Suprapubic skin (tissue), 4 donors: ENCODE measurements at places on chromosomes 11 and 22.

- no peak overlapping the region for H3K27ac ChIP-seq
- H3K4me3 ChIP-seq = no peak overlapping the region
- H3K27me3 ChIP-seq = no peaks in the 10 kb centered on the region
- no peak for DNase-seq
Measured at GRCh38 chr11:27002838-27003237, 8.9 kb downstream of the FIBIN start.

- no peaks in the 10 kb centered on the region for H3K36me3 ChIP-seq
- no peak for DNase-seq
- no peaks in the 10 kb centered on the region for H3K4me1 ChIP-seq
- H3K27me3 ChIP-seq = no peaks in the 10 kb centered on the region
Measured at GRCh38 chr11:86660088-86660487, 12.3 kb downstream of the ME3 start.

DNA sequence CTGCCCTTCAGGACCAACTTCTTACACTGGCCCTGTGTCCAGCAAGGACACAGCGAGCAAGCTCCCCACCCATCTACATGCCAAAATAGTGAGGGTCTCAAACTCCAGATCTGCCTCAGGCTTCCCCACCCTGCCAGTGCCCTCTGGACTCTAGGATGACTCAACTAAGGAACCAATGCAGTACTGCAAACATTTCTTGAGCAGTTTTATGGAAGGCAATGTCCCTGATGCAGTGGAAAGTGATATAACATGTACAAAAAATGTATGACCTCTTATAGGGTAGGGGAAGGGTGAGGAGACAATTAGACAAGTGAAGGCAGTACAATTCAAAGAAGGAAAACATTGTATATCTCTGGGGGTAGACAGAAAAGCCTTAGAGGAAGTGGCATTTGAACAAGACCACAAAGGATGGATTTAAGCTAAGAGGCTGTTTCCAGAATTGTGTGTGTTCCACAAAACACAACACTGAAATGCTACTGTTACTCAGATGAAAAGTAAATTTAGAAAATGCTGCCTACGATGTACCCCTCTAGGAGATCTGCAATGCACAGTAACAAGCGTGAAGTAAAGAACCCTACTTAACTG is 47.3 kb downstream of the RAB30 start:
- peaks cover 54% of the 10 kb centered on the region for H3K4me1 ChIP-seq
- no peak for DNase-seq
- no peak overlapping the region for H3K4me3 ChIP-seq
- no peaks in the 10 kb centered on the region for H3K36me3 ChIP-seq
- H3K27me3 ChIP-seq = no peaks in the 10 kb centered on the region
- H3K27ac ChIP-seq = no peak overlapping the region

- H3K27ac ChIP-seq = no peak overlapping the region
- DNase-seq = no peak
- no peaks in the 10 kb centered on the region for H3K27me3 ChIP-seq
- no peaks in the 10 kb centered on the region for H3K4me1 ChIP-seq
- H3K36me3 ChIP-seq = no peaks in the 10 kb centered on the region
Measured at GRCh38 chr11:87263264-87263838, 225.6 kb downstream of the TMEM135 start.

DNA sequence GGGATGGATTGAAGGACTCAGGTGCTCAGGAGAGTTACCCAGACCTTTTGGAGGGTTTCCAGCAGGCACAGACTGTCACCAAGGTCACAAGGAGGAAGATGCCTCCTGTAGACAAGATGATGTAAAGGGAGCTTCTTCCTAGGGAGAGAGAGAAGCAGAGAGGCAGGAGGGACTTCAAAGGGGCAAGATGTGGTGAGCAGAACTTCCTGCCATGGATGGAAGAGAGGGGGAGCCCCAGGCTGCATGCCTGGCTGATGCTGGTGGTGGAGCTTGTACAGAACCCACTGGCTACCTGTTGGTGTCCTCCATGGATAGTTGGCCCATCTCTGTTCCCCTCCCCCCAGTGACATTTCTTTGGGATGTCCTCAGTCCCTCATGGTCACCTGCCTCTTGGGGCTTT is 4.2 kb downstream of the HEPN1 start:
- H3K27me3 ChIP-seq = peaks cover 5% of the 10 kb centered on the region
- H3K27ac ChIP-seq = no peak overlapping the region
- peaks cover 8% of the 10 kb centered on the region for H3K4me1 ChIP-seq
- DNase-seq = no peak
- no peak overlapping the region for H3K4me3 ChIP-seq

DNA sequence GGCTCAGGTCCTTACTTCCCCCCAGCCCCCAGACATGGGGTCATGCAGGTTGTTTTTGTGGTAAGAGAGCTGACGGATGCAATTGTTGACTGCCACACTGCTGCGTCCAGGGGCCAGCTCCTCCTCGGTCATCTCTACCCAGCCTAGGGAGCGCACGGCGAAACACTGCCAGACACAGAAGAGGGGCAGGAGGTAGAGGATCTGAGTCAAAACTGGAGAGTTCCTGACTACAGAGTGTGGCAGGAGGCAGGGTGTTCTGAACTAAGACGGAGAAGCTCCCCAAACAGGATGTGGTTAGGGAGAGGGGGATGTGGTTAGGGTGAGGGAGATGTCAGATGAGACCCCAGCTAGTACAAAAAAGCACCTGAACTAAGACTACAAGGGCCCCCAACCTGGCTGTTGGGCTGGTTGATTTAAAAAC is 12.3 kb downstream of the SMPD1 start:
- H3K4me1 ChIP-seq = no peaks in the 10 kb centered on the region
- no peak overlapping the region for H3K27ac ChIP-seq
- H3K36me3 ChIP-seq = peaks cover 28% of the 10 kb centered on the region
- no peaks in the 10 kb centered on the region for H3K27me3 ChIP-seq
- no peak overlapping the region for H3K4me3 ChIP-seq
- no peak for DNase-seq

GRCh38 chr11:86115542-86116385 is 46.9 kb upstream of the PICALM start:
- no peak overlapping the region for H3K4me3 ChIP-seq
- DNase-seq = no peak
- H3K4me1 ChIP-seq = peaks cover 9% of the 10 kb centered on the region
- H3K36me3 ChIP-seq = no peaks in the 10 kb centered on the region

DNA sequence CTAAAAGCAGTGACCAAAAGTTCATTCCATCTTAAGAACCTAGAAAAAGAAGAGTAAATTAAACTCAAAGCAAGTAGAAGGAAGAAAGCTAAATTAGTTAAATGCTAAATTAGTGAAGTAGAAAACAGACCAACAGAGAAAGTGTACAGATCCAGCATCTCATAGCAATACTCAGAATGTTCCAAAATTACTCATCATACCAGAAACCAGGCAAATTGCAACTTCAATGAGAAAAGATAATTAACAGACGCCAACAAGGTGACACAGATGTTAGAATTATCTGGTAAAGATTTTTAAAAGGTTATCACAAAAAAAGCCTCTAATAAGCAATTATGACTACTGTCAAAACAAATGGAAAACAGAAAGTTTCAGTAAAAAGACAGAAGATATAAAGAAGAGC is 96.8 kb downstream of the ALX4 start:
- H3K27ac ChIP-seq = no peak overlapping the region
- no peaks in the 10 kb centered on the region for H3K4me1 ChIP-seq
- H3K27me3 ChIP-seq = no peaks in the 10 kb centered on the region

GRCh38 chr11:68064926-68065325 is 26.1 kb downstream of the TCIRG1 start:
- H3K36me3 ChIP-seq = peaks cover 70% of the 10 kb centered on the region
- H3K4me3 ChIP-seq = no peak overlapping the region
- H3K27ac ChIP-seq = no peak overlapping the region
- no peaks in the 10 kb centered on the region for H3K27me3 ChIP-seq

DNA sequence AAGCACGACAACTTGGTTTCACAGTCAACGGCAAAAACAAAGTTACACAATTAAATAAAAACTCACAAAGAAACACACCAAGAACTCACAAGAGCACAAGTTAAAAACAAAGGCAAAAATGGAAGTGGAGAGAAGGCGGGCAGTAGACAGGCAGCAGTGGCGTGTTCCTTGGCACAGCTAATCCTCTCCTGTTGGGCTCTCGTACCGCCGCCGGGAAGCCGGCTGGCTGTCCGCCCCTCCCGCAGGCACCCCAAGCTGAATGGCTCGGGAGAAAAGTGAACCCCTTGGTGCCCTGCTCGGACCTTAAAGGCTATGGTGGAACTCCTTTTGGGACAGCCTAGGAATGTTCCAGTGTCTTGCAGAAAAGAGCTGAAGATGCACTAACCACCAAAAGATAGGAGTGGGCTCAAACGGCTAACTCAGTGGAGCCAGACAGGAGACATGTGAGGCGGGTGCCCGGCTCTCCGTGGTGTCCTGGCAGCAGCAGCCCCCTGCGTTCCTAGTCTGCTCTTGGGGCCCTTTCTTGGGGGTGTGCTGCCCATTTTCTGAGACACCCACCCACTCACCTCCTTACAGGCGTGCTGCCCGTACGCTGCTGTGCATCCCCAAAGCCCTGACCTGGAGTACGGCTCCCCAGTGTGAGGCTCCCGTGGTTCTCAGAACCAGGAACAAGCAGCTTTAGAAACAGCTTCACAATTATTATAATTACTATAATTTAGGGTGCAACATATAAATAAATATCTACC is 86.1 kb upstream of the BID start:
- H3K36me3 ChIP-seq = peaks cover 35% of the 10 kb centered on the region
- no peak overlapping the region for H3K27ac ChIP-seq
- H3K4me3 ChIP-seq = no peak overlapping the region

DNA sequence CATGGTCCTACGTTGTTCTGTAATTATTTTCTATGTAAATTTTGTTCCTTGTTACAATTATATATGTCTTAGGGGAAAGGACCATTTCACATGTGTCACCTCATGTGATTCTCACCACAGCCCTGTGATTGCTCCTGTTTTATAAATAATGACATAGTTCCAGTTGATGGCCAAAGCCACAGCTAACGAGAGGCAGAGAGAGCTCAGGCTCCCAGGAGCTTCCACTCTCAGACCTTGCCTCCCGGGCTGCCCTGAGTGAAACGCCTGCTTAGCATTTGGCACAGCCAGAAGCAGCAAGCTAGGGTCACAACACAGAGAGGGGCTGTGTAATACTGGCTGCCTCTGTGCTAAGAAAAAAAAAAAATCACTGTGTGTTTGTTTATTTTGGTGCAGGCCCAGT is 5.9 kb downstream of the TMEM121B start:
- H3K4me3 ChIP-seq = no peak overlapping the region
- H3K4me1 ChIP-seq = peaks cover 30% of the 10 kb centered on the region
- DNase-seq = no peak
- H3K27ac ChIP-seq = no peak overlapping the region
- H3K36me3 ChIP-seq = peaks cover 5% of the 10 kb centered on the region

- H3K4me3 ChIP-seq = no peak overlapping the region
- H3K4me1 ChIP-seq = no peaks in the 10 kb centered on the region
- DNase-seq = no peak
- no peak overlapping the region for H3K27ac ChIP-seq
- H3K27me3 ChIP-seq = no peaks in the 10 kb centered on the region
- H3K36me3 ChIP-seq = no peaks in the 10 kb centered on the region
Measured at GRCh38 chr11:92251980-92252379, 27.4 kb downstream of the FAT3 start.

DNA sequence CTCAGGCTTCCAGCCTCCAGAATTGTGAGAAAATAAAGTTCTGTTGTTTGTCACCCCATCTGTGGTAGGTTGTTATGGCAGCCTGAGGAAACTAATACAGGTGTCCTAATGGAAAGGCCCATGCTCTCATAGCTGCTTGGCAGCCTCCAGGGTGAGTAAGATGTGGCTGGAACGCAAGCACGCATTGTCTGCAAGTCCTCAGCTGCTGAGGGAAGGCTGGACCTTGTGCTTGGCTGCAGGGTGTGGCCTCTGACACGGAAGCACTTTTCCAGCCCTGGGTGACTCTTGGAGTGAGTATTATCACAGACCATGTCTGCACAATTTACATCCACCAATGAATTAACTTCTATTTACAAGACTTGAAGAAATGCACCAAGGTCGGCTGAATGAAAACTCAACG is 44.4 kb upstream of the BARX2 start:
- H3K27ac ChIP-seq = no peak overlapping the region
- DNase-seq = no peak
- H3K4me1 ChIP-seq = peaks cover 6% of the 10 kb centered on the region
- no peaks in the 10 kb centered on the region for H3K36me3 ChIP-seq
- no peaks in the 10 kb centered on the region for H3K27me3 ChIP-seq
- H3K4me3 ChIP-seq = no peak overlapping the region

- H3K36me3 ChIP-seq = no peaks in the 10 kb centered on the region
- peaks cover 3% of the 10 kb centered on the region for H3K27me3 ChIP-seq
- H3K27ac ChIP-seq = no peak overlapping the region
- H3K4me3 ChIP-seq = no peak overlapping the region
Measured at GRCh38 chr22:19550382-19550781, 26.2 kb upstream of the CLDN5 start.

GRCh38 chr11:62062223-62062861 is 61.5 kb upstream of the INCENP start:
- DNase-seq = no peak
- no peak overlapping the region for H3K4me3 ChIP-seq
- H3K27me3 ChIP-seq = no peaks in the 10 kb centered on the region
- no peaks in the 10 kb centered on the region for H3K4me1 ChIP-seq

- H3K27me3 ChIP-seq = no peaks in the 10 kb centered on the region
- DNase-seq = no peak
- peaks cover 5% of the 10 kb centered on the region for H3K4me1 ChIP-seq
- H3K4me3 ChIP-seq = no peak overlapping the region
- H3K27ac ChIP-seq = no peak overlapping the region
Measured at GRCh38 chr11:94175535-94175934, 46.9 kb downstream of the PANX1 start.

- no peak for DNase-seq
- H3K4me1 ChIP-seq = no peaks in the 10 kb centered on the region
- H3K4me3 ChIP-seq = no peak overlapping the region
- peaks cover 3% of the 10 kb centered on the region for H3K36me3 ChIP-seq
Measured at GRCh38 chr11:44927174-44927661, 23.5 kb downstream of the TP53I11 start.

GRCh38 chr11:104665641-104666040 is 232.6 kb downstream of the CASP12 start:
- H3K4me1 ChIP-seq = no peaks in the 10 kb centered on the region
- H3K27ac ChIP-seq = no peak overlapping the region
- DNase-seq = no peak
- no peak overlapping the region for H3K4me3 ChIP-seq
- H3K36me3 ChIP-seq = no peaks in the 10 kb centered on the region
- no peaks in the 10 kb centered on the region for H3K27me3 ChIP-seq

DNA sequence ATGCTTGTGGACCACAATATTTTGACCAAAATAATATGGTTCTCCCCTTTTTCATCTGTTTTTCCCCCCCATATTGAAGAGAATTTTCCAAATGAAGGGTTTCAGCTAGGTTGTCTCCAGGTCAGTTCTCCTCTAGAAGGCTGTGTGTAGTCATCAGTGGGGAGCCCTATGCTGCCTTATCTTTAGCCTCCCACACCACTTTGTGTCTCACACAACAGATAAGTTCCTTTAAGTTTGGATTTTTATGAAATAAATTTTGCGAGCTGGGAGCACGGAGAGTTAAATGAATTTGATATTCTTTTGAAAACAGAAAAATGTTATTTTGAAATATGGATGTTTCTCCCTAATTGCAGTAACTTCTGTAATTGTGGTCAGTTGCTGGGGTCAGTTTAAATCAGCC is 28.9 kb downstream of the PAX6 start:
- no peak overlapping the region for H3K27ac ChIP-seq
- no peak overlapping the region for H3K4me3 ChIP-seq
- no peaks in the 10 kb centered on the region for H3K36me3 ChIP-seq

GRCh38 chr11:29263971-29264682 is 752.7 kb downstream of the KCNA4 start:
- no peak overlapping the region for H3K27ac ChIP-seq
- no peak overlapping the region for H3K4me3 ChIP-seq
- no peak for DNase-seq
- no peaks in the 10 kb centered on the region for H3K27me3 ChIP-seq

- no peaks in the 10 kb centered on the region for H3K36me3 ChIP-seq
- H3K4me1 ChIP-seq = peaks cover 21% of the 10 kb centered on the region
- H3K27ac ChIP-seq = no peak overlapping the region
- no peak overlapping the region for H3K4me3 ChIP-seq
- no peak for DNase-seq
Measured at GRCh38 chr22:45886540-45886939, 90.4 kb downstream of the WNT7B start.
